Hepatic stellate cell (primary cell): ENCODE measurements at places on chromosomes 1 and 21.

DNA sequence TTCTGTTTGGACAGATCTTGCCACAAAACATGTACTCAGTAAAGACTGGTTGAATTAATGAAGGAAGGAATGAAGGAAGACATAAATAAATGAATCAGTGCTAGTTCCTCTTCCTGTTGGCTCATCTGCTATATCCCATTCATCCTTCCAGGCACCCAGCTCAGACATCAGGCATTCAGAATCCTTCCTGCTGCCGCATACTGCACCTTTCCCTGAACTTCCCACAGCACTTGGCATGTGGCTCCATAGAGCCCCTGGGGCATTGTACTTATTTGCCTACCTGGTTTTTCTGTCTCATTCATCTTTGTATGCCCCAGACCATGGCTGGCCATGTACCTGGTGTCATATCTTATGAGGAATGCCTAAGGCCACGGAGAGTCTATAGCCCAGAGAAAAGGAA is 34.4 kb upstream of the ZNF648 start:
- no peak for DNase-seq

GRCh38 chr1:31507676-31508530 is 68.4 kb upstream of the TINAGL1 start:
- DNase-seq, result no peak

DNA sequence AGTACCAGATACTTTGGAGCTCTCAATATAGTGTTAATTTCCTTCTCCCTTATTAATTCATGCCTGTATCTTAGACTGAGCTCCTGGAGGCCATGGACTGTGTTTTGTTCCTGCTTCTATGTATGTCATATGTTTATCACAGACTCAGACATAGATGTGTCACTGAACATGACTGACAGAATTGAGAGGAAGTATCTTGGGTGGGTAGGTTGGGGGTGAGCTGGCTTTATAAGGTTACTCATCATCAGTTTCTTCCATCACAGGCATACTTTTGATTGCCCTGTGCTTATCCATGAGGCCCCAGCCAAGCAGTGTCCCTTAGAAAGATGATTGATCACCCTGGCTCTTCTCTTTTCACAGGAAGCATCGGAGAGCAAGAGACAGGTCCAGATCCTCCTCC is 5.6 kb upstream of the SH3D21 start:
- DNase-seq, result no peak

- DNase-seq, result no peak
Observed at GRCh38 chr1:232421143-232421796, 208.7 kb downstream of the SIPA1L2 start.

DNA sequence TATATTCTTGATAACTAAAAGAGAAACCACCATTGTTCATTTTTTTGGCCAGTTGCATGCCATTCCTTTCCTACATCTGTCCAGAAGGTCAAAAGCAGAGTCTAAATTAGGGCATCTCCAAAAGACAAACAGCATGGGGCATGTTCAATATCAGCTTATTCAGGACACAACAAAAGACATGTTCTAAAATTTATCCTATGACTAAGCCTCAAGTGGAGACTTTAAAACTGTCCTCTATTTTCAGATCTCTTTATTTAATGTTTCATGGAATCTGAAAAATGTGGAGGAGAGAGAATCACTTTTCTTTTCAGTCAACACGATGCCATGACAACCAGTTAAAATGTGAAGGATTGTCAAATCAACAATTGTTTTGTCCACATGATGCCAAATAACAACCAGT is 303.4 kb upstream of the PRMT6 start:
- no peak for DNase-seq

- no peak for DNase-seq
Observed at GRCh38 chr1:27435566-27436203, 43.3 kb downstream of the GPR3 start.

- DNase-seq, result no peak
Observed at GRCh38 chr1:84122780-84123382, 21.2 kb upstream of the PRKACB start.

DNA sequence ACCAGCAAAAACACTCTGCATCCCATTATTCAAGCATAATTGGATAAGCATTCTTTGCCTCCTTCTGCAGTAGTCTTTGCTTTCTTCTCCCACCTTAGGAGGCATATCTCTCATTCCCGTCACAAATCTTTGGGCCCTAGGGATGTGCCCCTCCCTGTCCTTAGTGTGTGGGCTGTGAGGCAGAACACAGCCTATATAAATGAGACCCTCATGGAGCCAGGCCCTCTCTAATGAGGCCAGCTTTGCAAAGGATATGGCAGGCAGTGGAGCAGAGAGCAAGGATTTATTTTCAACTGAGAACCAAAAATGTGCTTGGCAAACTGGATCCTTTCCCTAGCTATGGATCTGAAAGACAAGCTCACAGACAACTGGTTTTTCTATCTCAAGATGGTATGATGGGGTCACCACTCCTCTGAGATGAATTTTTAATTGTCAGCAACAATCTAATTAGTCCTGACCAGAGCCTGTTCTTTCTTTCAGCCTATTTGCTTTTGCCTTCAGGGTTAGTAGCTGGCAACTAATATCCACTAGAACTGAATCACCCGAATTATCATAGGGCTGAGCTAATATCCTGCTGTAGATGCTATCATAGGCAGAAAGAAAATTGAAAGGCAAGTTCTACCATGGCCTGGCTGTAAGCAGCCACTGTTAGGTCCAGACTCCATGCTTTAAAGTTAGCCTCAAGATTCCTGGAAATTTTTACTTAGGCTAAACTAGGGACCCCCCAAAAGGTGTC is 134.2 kb downstream of the SYT2 start:
- no peak for DNase-seq

DNA sequence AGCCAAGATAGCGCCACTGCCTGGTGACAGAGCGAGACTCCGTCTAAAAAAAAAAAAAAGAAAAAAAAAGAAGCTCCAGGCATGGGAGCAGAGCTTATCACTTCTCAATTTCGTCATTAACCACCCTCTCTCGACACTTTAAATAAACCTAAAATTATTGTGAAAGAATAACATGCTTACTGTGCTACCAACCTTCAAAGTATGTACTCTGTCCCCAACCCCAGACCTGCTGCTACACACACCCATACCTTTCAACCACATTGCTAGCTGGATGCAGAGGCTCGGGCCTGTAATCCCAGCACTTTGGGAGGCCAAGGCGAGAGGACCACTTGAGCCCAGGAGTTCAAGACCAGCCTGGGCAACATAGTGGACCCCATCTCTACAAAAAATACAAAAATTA is 38.7 kb downstream of the GNPAT start:
- DNase-seq, result no peak

DNA sequence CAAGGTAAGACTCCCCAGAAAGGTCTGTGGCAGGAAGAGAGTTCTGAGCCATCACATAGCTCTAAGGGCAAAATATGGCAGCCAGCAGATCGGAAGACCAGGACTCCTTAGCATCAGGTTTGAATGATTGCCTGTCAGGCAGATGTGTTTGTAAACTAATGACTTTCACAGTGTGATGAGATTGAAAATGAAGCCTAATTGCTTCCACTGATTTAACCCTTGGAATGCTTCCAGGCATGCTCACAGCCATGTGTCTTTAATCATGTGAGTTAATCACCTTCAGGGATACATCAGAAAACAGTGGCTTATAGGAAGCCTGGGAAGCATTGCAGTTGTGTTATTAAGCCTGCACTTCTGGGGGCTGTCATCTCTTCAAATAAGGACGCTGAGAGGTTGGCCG is 82.8 kb downstream of the LRRC53 start:
- DNase-seq, result no peak
